ENCODE measurements at places on chromosomes 16 and 17.

- no peak for DNase-seq
Measured at GRCh38 chr17:50903604-50904517, 37.7 kb upstream of the TOB1 start.

DNA sequence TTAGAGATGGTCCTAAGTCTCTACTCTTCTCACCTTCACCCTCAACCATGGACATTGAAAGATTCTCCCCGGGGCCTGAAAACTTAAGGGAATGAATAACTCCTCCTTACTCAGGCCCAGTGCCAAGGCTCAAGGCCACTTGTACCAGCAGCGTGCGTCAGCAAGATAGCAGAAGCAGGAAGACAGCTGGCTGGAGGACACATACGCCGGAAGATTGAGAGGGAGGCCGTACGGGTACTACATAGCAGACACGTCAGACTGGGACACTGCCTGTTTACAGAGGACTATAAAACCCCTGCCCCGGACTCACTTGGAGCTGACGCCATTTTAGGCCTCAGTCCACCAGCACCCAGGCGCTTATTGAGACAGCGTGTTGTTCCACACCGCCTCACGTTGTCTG, 75.8 kb upstream of the MED13 start:
- DNase-seq, result no peak

DNA sequence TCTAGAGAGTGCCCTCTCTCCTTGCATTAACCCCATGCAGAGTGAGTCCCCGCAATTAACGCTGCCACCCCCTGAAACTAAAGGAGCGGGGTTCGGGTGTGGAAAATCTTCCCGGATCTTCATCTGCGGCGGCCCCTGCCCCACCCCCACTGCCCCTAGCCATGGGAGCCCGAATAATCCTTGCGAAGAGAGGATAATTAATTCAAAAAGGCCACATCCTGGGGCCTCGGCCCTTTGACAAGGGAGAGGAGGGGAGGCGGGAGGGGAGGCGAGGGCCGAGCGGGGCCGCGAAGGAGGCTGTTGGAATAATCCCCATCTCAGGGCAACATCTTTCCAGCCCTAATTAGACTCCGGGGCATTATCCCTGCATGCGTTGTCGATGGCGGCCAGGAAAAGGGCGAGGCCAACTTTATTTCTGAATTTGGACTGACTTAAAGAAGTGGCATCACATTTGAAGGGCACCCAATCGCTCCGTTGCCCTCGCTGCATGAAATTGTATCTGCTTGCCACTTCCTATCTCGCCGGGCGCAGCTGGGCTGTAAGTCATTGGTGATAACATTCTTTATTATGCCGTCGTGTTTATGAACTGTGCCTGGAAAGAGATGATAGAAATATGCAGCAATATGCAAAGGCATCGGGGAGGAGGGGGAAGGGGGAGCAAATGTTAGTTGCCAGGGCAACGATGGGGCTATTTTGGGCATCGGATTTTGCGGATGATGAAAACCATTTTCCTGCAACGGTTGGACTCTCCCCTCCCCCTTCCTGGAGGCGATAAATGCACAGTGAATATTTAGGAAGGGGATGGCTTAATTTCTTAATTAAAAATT, 387.1 kb upstream of the TNRC6C start:
- DNase-seq, result peak; percentile 15

GRCh38 chr17:59154721-59155438, at the start of gene SKA2:
TSS of gene SKA2 (minus strand) at chr17:59155186. CDS start at chr17:59155163, 23 bp downstream.
- peak; percentile 99 for DNase-seq

DNA sequence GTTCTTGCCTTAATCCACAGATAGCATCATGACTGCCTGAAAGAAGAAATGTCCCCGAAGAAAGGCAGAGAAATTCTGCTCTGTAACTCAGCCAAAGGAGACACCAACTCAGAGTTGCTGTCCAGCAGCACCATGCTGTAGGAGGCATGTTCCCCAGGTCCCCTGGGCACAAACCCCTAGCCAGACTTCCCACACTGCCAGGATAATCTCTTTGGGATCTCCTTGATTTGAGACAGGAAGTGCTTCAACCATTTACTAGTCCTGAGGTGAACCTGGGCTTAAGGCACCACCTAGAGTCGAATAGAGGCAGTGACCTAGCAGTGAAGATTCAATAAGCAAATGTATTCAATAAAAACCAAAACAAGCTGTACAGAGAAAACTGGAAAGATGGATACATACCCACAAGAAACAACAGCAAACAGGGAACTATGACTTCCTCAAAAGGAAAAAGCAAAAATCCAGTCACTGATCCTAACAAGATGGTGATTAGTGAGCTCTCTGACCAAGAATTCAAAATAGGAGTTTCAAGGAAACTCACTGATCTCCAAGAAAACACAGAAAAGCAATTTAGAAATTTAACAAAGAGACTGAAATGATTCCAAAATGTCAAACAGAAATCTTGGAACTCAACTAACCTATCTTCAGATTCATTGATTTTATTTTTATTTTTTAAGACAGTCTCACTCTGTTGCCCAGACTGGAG, 5.7 kb downstream of the OR4D2 start:
- no peak for DNase-seq

DNA sequence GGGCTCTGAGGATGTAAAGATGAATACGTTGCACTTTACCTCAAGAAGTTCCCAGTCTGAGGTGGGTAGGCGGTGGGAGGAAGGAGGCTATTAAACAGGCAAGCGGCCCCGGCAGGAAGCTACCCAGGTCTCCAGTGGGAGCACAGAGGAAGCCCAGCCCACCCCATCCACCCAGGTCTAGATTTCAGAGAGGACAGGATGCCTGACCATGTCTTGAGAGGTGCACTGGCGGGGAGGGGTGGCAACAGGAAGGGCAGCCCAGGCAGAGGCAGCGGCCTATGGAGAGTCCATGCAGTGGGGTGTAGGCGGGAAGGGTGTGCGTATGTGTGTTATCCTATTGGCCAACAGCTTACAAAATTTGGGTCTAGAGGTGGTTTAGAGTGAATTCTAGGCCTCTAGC, 13.9 kb downstream of the SARM1 start:
- DNase-seq, result no peak

Measured in nucleus accumbens (tissue), 56 donors.